ENCODE measurements at places on chromosomes 2 and 18.

- DNase-seq = no peak
Measured at GRCh38 chr18:57142324-57142723, 4.6 kb upstream of the BOD1L2 start.

DNA sequence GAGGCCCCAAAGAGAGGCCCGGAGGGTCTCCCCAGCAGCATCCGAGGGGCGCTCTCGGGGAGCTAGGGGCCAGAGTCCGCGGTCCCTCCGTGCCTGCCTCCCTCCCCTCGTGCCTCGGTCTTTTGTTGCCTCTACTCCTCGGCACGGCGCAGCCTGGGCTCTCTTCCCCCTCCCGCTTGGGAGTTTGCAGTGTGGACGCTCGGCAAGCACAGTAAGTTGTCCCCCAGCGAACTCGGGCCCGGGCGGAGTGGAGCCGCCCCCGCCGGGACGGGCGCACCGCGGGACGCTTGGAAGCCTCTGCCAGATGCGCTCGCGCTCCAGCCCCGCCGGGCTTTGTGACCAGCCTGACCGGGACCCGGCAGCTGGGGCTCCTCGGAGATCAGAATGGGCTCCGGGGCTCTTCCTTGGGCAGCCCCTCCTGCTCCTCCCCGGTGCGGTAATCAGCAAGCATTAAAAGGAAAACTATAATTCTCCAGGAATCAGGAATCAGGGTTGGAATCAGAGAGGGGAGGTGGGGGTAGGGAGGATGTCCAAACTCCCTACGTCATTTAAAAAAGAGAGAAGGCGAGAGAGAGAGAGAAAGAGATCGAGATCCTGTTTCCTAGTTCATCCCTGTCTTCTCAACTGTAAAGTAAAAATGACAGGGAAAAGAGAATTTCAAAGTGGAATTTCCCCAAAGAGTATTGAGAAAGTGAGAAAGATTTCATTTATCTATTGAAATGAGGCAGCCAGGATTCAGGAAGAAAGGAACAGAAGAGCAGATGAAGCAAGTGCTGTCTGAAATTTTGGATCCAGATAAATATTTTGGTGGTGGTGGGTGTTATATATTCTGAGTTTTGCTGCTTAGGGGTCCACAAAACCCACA, 786 bp upstream of the TMEM200C start:
- DNase-seq = no peak

DNA sequence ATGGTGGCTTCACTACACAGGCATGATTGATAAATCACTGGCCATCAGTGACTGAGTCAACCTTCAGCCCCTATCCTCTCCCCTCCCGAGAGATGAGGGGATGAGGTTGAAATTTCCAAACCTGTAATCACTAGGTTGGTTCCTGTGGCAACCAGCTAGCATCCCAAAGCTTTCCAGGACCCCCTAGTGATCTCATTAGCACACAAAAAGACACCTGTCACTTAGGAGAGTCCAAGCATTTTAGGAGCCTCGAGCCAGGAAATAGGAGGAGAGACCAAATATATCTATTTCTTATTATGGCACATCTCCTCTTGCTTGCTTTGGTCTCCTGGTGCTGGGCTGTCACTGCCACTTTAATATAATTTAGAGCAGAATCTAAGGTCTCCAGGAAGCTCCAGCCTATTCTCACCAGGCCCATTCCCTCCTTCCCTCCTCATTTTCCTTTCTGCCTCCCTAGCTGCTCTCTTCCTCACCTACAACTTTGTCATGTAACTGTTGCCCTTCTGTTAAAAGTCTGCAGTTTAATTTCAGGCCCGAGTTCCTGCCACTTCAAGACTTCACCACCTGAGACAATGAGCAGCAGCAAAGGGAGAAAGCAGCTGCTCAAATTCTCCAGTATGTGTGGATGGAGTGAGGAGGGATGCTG, 33.2 kb upstream of the NAB1 start:
- DNase-seq = no peak

- DNase-seq = no peak
Measured at GRCh38 chr2:21890716-21891115, 766.9 kb downstream of the TDRD15 start.

- DNase-seq = no peak
Measured at GRCh38 chr2:53442093-53442492, 325.5 kb upstream of the CHAC2 start.

DNA sequence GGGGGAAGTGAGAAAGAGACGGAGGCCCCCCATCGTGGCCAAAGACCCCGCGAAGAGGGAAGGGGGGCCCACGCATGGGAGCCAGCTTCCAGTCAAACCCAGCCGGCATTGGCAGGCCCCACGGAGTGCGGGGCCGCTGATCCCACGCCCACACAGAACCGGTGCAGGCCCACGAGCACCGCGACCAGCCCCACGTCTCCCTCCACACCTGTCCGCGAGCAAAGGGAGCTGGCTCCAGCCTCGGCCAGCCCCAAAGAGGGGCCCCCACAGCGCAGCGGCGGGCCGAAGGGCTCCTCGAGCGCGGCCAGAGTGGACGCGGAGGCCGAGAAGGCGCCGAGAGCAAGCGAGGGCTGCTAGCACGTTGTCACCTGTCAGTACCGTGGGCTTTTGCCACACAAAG, 125.0 kb upstream of the TWIST2 start:
- DNase-seq = no peak

DNA sequence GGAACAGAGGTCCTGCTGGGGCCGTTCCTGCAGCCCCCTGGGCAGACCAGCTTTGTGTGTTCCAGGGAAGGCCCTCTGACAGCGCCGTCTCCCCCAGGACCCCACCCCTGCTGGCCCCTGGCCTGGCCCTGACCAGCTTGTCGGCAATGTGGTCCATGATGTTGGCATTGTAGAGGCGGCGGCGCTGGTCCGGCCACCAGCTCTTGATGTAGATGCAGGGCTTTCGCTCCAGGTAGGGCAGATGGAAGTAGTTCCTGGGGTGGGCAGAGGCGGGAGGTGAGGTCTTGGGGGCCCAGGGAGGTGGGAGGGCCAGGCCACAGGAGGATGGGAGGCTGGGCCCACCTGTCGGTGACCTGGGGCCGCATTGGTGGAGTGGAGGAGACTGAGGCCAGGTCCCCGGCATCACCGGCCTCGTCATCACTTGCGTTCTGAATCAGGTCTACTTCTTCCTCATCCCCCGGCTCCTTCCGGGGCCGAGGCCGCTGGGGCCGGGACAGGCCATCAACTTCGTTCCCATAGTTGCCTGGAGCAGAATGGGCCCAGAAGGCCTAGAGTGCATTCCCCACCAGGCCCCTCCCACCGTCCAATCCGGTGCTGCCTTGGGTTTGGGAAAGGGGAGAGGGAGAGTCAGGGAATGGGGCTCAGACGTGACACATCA, 1.3 kb upstream of the OTOF start:
- DNase-seq = no peak

DNA sequence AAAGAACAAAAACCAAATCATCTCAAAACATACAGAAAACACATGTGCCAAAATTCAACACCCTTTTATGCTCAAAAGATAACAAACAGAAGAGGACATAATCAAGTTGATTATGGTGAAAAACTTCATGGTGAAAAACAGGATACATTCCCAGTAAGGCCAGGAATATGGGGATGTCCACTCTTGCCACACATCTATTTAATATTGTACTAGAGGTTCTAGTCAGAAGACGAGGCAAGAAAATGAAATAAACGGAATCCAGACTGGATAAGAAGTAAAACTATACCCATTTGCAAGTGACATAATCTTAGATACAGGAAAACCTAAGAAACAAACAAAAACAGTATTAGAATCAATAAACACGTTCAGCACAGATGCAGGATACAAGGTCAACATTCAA, 40.8 kb downstream of the MAP3K2 start:
- DNase-seq = no peak

DNA sequence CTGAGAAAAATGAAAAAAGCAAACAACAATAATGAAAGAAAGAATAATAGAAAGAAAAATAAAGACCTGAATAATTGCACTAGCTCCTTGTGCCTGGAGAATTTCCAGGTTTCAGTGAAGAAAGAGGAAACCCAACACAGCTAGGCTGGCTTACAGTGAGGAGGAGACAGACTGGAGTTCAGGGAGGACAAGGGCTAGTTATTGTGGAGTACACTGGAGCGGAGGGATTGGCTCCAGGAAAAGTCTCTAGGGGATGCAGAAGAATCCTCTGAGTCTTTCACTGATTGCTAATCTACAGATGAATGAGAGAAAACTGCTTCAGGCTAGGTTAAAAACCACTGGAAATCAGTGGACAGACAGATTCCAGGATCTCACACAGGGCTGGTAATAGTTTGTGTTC, 163.6 kb upstream of the RBMS1 start:
- DNase-seq = no peak

DNA sequence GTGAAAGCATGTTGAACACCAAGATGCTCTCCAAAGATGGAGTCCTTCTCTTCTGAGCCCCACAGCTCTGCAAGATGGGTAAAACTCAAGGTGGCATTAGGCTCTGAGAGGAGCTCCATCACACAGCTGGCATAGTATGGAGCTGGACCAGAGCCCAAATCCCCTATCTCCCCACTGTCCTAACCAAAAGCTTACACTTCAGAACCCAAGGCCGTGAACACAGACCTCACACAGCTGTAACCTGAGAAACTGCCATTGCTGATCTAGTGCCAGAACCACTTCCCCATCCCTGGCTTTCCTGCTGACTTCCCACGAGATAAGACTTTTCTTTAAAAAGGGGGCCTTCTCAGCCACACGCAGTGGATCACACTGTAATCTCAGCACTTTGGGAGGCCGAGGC, 25.0 kb downstream of the TTC32 start:
- DNase-seq = no peak

- DNase-seq = no peak
Measured at GRCh38 chr2:207996848-207997247, 28.5 kb downstream of the PLEKHM3 start.

DNA sequence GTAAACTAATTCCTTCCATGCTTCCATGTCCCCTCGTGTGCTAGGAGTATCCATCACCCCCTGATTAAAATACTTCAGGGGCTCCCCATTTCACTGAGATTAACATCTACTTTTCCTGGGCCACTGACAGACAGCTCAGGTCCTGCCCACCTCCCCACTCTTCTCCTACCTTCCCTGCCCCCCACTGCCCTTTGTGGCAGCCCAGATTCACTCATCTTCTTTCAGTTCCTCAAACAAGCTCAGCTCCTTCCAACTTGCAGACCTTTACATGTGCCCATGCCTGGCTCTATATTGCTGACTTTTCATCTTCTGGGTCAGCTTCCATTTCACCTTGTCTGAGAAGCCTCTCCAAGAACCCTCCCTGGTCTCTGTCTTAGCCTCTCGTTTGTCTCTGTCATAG, 12.0 kb downstream of the RUFY4 start:
- no peak for DNase-seq

- no peak for DNase-seq
Measured at GRCh38 chr18:70024093-70024492, 76.4 kb upstream of the CD226 start.

- DNase-seq = no peak
Measured at GRCh38 chr2:22970284-22970975, 414.5 kb upstream of the KLHL29 start.

GRCh38 chr18:10893196-10893595, 256.2 kb downstream of the PIEZO2 start:
- DNase-seq = no peak

DNA sequence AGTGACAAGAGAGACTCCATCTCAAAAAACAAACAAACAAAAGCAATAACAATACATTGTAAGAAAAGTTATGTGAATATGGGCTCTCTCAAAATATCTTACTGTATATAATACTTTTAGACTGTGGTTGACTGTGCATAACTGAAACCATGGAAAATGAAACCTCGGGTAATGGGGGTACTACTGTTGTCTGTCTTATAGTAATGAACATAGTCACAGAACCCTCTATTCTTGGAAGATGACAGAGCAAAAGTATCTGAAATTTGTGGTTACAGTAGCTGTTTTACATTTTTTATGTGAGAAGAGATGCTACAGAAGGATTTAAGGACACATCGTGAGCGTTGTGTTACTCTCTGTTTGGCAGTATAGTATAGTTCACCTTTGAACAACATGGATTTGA, 60.5 kb downstream of the MAP4K4 start:
- DNase-seq = peak; percentile 30

GRCh38 chr18:68667121-68667520, 47.8 kb downstream of the TMX3 start:
- no peak for DNase-seq

- DNase-seq = no peak
Measured at GRCh38 chr18:58776084-58776483, 88.6 kb upstream of the ZNF532 start.

- DNase-seq = no peak
Measured at GRCh38 chr2:149885468-149885867, 297.9 kb upstream of the MMADHC start.

- DNase-seq = no peak
Measured at GRCh38 chr2:85438201-85439024, 19.9 kb downstream of the SH2D6 start.

DNA sequence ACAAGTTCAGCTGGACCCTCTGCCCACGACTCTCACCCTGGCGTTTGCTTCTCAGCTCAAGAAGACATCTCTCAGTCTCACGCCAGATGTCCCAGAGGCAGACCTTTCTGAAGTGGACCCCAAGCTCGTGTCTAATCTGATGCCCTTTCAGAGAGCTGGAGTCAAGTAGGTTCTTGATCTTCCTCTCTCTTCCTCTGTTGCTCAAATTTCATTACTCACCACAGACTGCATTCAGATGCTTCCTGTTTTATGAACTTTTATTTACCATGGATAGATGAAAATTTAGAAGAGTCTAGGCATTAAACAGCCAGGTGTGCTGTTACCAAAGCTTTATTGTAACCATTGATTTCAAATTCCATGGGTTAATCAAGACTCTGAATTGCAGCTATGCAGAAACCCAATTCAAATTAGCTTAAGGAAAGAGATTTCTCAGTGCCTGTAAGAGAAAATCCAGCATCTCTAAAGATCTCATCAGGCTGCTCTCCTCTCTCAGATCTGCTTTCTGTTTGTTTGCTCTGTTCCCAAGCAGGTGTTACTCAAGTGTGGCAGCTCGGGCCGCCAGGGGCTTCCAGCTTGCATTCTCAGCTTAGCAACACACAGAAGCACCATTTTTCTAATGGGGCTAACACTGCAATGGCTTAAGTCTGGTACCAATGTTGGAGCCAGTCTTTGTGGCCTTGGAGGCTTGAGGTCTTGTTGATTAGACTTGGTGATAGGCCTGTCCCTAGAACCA, 16.5 kb downstream of the SMARCAL1 start:
- no peak for DNase-seq

GRCh38 chr2:38233231-38233983, 143.7 kb downstream of the ATL2 start:
- DNase-seq = no peak

DNA sequence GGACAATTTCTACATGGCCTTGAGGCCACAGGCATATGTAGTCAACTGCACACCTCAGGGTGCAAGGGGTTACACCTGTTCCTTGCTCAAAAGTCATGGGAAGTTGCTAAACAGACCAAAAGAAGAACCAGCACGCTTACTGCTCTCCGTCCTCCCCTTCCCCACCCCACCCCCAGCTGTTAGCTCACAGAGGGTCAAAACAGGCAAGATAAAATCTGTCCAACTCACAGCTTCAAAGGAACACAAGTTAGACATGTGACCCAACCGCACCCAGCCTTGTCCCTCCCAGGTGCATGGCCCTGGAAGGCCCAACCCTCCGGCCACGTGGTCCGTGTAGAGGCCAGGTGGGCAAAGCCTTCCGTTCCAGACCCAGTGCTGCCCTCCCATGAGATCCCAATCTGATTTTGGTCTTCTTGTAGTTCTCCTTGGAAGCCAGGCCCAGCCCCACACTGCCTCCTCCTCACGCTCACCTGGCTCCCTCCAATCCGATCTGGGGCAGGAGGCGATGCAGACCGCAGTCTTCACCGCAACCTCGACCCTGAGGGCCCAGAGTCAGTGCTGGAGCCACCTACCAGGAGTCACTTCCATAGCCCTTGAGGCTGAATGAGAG, 14.5 kb upstream of the ASPRV1 start:
- no peak for DNase-seq
